ENCODE measurements at places on chromosomes 11 and 22.

DNA sequence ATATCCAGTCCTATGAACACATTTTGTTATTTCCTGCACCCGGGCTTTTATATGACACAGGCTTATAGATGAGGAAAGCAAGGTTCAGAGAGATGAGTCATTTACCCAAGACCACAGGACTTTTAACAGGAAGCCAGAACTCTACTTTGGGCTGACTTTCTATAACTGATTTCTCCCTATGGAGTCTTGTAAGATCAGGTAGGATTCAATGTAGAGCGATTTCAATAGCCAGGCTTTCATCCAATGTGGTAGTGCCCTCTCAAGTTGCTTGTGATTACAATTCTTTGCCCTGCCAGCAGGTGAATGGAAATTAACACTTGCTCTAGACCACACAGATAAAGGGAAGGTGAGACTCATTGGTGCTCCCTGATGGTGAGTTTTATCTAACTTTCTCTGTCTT is 378.3 kb downstream of the INSC start:
- no peak for DNase-seq

- DNase-seq, result no peak
Measured at GRCh38 chr11:38547462-38547861, 1949.4 kb upstream of the RAG2 start.

DNA sequence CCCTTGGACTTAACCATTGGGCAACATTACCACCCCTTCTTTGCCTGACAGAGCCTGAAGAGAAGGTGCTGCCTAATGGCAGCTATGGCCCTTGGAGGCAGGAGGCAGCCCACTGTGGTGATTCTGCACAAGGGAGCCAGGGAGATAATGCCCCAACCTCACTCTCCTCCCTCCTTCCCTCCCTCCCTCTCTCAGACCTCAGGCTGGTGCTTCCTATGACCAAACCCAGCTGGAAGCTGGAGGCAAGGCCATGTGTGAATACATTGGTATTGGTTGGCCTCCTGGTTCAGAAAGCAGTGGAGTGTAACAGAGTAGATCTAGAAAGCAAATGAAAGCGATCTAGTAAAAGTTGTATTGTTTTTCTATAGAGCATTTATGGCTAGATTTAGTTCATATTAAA is 233.1 kb downstream of the CSNK2A3 start:
- DNase-seq, result no peak

GRCh38 chr11:18578975-18579598 is 9.4 kb downstream of the UEVLD start:
- DNase-seq, result no peak

GRCh38 chr11:65315866-65316226 is 1.2 kb downstream of the CDC42EP2 start:
- no peak for DNase-seq

- no peak for DNase-seq
Measured at GRCh38 chr22:19358195-19358594, 66.7 kb upstream of the CLTCL1 start.

- DNase-seq, result peak; percentile 73
Measured at GRCh38 chr11:65492637-65493366, 6.0 kb upstream of the MALAT1 start.

DNA sequence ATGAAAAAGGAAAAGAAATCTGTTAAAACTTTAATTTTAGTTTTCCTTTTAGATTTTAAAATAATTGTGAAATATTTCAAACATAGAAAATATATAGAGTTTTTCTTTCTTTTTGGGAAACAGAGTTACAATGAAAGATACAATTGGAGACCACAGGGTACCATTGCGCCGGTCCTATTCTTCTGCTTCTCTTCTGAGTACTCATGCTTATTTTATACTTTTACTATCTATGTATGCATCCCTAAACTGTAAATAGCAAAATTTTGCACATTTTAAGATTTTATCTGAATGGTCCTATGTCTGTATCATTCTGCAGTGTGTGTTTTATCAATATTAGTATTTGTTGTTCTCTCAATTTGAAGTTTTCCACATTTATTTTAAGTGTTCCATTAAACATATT is 65.0 kb downstream of the EHF start:
- no peak for DNase-seq

- no peak for DNase-seq
Measured at GRCh38 chr11:64865286-64866172, 12.9 kb downstream of the EHD1 start.

DNA sequence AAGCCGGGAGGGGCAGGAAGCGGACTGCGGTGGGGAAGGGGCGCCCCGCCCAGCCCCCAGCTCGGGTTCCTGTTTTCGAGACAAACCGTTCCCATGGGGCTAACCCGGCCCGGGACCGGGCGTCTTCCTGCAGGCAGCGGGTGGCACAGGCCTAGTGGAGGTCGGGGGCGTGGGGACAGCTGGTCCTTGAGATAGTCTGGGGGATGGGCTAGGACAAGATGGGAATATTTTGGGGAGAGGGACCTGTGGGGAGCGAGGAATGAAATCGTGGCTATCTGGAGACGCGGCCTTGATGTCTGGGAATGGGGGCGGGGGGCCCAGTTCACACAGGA is 1.2 kb upstream of the RASGRP2 start:
- no peak for DNase-seq

- no peak for DNase-seq
Measured at GRCh38 chr22:29901354-29901753, 18.4 kb downstream of the MTMR3 start.

GRCh38 chr11:92801685-92802084 is 167.8 kb upstream of the MTNR1B start:
- DNase-seq, result no peak

- DNase-seq, result no peak
Measured at GRCh38 chr22:43273902-43274484, 69.2 kb downstream of the SCUBE1 start.
